ENCODE measurements at places on chromosomes 5 and 9. TPM values are rescaled to one million over a fixed set of nuclear protein-coding genes. Genes with fewer than 3 reads are reported as not detected.

NR2F1 gene
- total RNA-seq: 292 TPM

NME5 gene
- total RNA-seq: 6.9 TPM

PCDHB12 gene
- total RNA-seq: 9.3 TPM

CTNNA1 gene
- total RNA-seq: 379 TPM

MEGF10 gene
- total RNA-seq: 5.7 TPM

PTPN3 gene
- 30.4 TPM for total RNA-seq
